Activated T-helper 1 cell treated with anti-CD3 and anti-CD28 coated beads, Interleukin-2, amount 50 U/mL, for 16 hours (primary cell): ENCODE measurements at places on chromosomes 11 and 22.

DNA sequence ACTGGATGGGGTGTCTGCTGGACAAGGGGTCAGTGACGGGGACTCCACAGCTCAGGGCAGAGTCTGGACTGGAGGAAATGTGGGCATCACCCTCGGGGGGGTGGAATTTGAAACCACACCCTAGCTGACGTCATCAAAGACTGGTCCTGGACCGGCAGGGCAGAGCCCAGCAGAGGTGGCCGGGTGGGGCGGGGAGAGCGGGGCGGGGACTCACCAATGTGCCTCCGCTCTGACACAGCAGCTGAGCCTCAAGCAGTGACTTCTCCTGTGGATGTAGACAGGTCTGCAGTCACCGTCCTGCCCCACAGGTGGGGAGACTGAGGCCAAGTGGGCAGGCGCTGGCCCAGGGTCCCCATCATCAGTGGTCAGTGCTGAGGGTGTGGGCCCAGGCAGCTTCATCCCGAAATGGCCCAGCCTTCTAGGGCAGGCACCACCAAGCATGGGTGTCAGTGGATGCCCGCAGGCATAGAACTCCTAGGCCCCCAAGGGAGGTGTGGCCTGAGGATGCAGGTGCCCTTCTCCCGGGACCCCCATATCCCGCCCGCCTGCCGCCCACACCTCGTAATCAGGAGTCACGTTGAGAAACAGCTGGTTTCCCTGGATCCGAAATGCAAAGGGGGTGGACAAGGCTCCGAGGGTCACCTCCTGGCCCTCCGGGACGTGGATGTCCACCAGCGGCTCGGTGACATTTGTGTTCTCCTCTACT lies 603 bp downstream of the CDHR5 start:
- DNase-seq, result no peak

- no peak for DNase-seq
Measured at GRCh38 chr11:33773404-33773986, 825 bp downstream of the FBXO3 start.

DNA sequence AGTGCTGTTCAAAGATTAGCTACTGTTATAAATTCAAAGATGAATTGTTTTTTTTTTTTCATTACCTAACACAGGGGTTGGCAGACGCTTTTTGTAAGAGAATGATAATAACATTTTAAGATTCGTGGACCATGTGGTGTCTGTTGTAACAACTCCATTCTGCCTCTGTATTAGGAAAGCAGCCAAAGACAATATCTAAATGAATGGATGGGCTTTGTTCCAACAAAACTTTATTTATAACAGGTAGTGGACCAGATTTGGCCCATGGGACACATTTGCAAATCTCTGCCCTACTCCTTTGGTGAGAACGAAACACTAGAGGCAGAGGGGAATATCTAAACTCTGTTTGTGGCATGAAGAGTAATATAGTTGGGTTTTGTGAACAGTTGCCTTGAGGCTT lies 83.6 kb upstream of the BLID start:
- no peak for DNase-seq

DNA sequence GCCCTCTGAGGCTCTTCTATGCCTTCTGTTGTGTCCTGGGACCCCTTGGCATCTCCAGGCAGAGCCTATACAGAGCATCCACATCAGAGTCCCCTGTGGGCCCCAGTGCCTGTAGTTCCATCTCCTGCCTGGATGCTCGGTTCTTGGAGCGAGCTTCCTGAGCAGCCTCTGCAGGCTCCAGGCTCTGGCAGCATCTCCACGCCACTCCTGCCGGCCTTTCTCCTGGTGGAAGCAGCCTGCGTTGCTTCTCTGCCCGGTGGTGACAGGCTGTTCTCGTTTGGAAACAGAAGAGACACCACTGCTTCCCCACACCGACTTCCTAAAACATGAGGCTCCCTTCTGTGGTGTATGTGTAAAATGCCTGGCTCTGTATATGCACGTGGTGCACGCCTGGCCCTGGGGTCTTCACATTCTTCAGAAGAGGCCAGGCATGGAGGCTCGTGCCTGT lies 52.8 kb downstream of the BCR start:
- DNase-seq, result no peak

- no peak for DNase-seq
Measured at GRCh38 chr11:102989379-102990047, 34.0 kb upstream of the MMP13 start.

GRCh38 chr11:76803811-76804600 lies 20.9 kb downstream of the TSKU start:
- DNase-seq, result no peak

- DNase-seq, result no peak
Measured at GRCh38 chr11:100715165-100715761, 28.2 kb downstream of the ARHGAP42 start.

DNA sequence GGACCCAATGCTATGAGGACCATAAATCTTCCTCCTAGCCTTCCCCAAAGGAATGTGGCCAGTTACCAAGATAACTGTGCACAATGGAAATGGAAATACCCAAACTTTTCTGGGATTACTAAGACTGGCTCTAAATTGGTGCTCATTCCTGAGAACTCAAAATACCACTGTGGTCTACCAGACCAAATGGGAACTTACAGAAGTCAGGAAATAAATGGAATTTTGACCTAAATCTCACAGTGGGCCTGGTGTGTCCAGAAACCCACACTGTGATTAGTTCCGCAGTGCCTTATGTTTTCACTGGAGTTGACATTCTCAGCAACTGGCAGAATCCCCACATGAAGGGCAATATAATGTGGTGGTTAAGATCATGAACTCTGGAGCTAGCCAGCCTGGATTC lies 99.4 kb upstream of the ZC3H12C start:
- no peak for DNase-seq

DNA sequence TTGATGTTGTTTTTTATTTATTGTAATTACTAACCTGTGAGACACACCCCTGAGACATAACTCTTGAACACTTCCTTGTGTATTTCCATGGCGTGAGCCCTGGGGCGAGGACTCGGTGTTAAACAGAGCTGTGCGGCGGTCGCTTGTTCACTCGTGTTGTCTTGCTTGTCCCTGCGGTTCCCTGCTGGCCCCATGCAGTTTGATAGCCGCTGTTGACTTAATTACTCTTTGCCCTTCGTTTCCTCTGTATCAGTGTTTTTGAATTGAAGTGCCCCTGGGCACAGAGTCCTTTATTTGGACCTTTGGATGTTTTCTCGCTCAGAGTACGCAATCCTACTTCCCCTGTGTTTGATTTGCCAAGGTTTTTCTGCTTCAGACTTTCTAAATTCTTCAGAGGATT lies 52.7 kb downstream of the TBC1D22A start:
- DNase-seq, result no peak

GRCh38 chr22:47618180-47619010 lies 855.9 kb downstream of the TBC1D22A start:
- DNase-seq, result no peak

DNA sequence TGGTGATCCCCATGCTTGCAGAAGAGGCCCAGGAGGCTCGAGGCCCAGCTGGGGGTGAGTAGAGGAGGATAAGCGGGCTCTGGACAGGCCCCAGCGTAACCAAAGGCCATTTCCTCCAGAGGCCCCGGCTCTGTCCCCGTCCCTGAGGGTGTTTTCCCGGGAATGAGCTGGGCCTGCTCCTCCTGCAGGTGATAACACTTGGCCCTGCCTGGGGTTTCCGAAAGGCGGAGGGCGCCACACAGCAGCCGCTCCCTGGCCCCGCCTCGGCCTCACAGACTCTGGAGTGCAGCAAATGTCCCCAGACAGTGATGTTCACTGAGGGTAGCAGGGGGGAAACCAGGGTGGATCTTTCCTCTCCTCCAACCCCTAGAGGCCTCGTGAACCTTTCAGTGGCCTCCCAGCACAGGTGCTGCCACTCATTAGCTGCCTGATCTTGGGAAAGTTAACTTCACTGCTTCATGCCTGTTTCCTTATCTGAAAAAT lies 10.5 kb upstream of the MGAT3 start:
- DNase-seq, result no peak

DNA sequence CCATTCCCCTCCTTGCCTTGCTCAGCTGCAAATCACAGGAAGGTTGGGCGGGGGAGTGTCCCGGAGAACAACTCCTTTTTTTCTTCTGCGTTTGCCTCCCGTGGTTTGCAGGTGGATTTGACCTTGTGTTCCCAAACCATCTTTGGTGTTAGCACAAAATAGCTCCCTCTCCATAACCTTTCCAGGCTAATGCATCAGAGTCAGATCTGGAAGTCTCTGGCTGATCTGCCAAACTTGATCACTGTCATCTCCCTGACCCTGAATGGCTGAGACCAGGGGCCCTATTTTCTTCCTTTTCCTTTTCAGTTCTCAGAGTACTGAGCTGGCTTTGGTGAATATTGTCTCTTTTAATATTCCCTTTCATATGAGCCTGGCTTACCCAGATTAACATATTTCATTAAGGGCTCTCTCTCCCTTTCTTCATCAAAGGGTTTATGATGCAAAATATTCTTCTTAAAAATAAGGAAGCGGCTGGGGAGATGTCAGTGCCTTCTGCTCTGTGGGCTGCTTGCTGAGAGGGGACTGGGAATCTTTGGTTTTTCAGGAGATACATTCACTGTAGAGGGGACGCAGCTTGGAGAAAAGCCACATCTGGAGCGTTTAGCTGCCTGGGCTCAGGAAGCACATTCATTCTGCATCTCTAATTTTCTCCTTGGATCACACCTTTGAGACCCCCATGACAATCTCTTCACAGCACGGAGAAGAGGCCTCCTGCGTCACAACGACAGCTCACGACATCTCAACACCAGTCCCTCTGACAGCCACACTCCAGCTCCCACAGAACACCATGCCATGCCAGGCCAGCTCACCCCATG lies 148.3 kb downstream of the CEP164 start:
- DNase-seq, result no peak

GRCh38 chr11:130086669-130087068 lies 17.0 kb downstream of the APLP2 start:
- no peak for DNase-seq

GRCh38 chr11:118060869-118061268 lies 16.0 kb upstream of the TMPRSS4 start:
- DNase-seq, result no peak

- DNase-seq, result no peak
Measured at GRCh38 chr11:86314636-86315035, 12.6 kb downstream of the HIKESHI start.

DNA sequence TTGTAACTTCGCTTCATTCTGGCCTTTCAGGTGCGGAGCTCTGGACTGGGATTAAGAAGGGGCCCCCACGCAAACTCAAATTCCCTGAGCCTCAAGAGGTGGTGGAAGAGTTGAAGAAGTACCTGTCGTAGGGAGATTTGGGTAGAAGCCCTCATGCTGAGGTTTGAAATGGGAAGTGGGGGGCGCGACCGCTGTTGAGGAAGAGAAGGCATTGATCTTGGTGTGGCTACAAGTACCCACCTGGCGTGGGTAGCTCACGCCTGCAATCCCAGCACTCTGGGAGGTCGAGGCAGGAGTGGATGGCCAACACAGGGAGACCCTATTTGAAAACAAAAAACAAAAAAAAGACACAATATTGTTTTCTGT lies 779 bp downstream of the SELENOH start:
- DNase-seq, result no peak

GRCh38 chr22:46451741-46452140 lies 85.7 kb downstream of the CELSR1 start:
- no peak for DNase-seq

DNA sequence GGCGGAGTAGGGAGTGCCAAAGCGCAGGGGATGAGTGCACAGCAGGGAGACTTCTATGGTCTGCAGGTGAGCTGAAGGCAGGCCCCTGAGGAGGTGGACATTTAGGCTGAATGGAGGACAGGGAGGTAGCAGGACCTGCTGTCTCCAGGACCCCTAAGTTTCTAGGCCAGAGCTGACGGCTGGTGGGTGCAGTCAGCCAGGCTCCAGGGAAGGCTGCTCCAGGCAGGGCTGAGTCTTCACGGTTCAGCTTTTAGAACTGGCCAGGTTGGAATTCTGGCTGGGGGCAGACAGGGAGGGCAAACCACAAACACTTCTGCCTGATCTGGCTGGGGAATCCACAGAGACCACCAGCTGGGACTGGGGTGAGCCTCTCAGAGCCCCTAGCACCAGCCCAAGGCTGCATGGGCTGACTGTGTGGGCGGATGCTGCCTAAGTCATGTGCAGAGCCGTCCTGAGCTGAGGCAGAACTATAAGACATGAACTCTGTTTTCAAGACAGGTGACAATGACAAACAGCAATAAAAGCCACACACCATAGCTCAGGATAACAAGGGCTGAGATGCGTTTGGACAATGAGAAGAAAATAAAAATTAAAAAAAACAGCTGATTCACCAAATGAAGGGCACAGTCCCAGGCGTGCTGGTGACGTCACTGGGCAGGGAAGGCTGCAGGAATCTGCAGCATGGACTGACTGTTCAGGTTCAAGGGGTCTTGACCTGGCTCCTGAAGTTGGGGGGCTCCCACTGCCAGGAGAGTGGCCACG lies 10.4 kb upstream of the MALAT1 start:
- DNase-seq, result no peak

DNA sequence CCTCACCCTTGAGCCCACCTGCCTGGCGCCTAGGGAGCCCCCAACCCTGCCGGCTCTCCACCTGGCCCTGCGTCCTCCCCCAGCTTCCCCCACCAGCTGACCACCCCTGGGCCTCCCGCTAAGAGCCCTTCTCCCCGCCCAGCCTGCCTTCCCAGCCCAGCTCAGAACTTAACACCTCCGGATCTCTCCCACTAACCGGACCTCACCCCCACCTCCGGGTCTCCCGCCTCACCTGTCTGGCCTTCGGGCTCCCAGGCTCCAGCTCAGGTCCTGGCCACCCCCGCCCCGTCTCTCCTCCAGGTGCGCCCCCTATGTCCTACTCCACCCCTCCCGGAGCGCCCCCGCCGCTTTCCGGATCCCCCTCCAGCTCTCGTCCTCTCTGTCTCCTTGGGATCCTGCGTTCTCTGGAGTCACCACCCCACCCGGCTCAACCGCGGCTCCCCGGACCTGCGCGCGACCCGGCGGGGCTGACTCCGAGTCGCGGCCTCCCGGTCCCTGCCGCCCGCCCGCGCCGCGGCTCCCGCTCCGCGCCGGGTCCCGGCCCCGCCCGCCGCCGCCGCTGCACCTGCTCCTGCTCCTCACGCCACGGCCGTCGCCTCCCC lies at the start of gene KCNJ11:
Gene KCNJ11 (minus strand): TSS at position 51 of the 602 bp plus-strand sequence. CDS start 568 bp downstream, outside the sequence.
- DNase-seq, result no peak

DNA sequence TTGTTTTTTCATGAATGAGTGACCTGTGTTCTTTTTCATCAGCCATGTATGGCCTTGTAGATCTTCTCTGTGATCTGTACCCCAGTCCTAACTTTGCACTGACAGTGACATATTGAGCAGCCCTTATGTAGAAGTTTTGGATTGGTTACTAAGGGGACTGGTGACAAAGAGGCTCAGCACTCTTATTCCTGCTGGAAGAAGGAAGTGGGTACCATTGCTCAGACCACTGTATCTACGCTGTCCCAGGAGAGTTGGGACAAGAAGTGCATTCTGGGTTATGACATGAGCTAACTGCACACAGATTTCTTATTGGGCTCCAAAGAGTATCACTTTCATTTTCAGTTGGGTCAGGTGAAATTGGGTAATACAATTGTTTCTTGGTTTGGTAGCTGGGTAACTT lies 107.8 kb upstream of the RASSF10 start:
- no peak for DNase-seq
